ENCODE measurements at places on chromosomes 5 and 9.

- no peak for DNase-seq
These were observed 319.2 kb downstream of the GADD45G start for GRCh38 chr9:89923961-89924504.

GRCh38 chr9:76882686-76883085 lies 23.2 kb downstream of the PRUNE2 start:
- no peak for DNase-seq

GRCh38 chr9:81609782-81610739 lies 79.3 kb downstream of the TLE1 start:
- no peak for DNase-seq

GRCh38 chr9:99351647-99352046 lies 129.6 kb downstream of the SEC61B start:
- no peak for DNase-seq

GRCh38 chr5:59769832-59770231 lies 123.7 kb downstream of the PDE4D start:
- no peak for DNase-seq

- no peak for DNase-seq
These were observed 10.3 kb downstream of the ACTL7B start for GRCh38 chr9:108845507-108845906.

- no peak for DNase-seq
These were observed 218.9 kb downstream of the DIRAS2 start for GRCh38 chr9:90423661-90424193.

DNA sequence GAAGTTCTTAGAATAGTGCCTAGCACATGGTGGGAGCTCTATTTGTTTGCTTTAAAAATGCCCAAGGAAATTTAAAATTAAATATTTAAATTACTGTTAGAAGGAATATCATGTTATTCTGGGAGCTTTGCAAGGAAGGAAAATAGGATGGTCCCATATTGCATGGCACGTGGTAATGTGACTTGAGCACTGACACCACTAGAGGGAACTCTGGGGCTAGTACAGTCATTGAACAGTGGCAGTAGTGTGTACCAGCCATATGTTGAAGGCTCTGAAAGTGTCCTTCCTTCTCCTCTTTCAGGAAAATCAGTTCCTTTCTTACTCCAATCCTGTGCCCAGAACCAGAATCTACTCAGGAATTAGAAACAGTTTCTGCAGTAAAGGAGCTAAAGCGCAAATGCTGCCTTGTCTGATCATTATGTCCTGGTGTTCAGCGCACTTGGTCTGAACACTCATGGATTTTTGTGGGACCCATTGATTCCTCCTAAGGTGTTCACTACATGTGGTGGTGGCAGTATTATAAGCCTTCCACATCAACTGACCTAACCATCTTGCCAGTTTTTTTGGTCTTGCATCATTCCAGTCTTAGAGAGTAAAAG lies 54.1 kb downstream of the GDA start:
- no peak for DNase-seq

DNA sequence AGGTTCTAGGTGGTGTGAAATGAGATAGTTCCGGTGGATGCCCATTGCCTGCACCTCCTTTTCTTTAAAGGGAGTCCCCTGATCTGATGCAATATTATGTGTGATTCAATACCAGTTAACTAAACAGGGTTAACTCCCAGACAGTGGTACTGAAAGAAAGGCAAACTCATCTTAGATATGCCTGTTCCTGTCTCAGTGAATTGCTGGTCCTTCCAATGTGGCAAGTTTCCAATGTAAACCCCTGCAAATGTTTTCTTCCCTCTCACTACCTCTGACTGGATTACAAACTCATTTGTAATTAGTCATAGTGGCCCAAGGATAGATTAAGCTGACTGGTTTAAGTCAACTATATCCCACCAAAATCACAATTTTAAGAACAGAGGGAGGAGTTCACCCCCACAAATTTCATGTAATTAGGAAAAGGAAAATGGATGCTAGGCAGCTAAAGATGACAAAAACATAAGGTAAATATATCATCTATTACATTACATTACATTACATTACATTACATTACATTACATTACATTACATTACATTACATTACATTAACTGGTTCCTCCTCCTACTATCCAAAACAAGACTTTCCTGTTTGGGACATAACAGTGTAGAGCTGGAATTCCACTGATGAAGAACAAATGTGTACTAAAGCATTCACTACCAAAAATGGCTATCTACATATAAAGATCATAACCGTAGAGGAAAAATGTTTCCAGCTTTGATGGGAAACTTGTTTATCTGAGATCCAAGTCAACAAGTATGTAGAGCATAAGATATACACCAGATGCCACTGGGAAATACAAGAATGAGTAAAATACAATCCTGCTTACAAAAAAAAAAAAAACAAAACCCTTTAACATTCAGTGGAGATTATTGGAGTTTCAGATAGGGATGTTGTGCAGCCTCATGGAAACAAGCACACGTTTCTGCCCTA lies 121.5 kb upstream of the SNX2 start:
- no peak for DNase-seq

GRCh38 chr9:129774791-129775447 lies 22.1 kb upstream of the PTGES start:
- no peak for DNase-seq

DNA sequence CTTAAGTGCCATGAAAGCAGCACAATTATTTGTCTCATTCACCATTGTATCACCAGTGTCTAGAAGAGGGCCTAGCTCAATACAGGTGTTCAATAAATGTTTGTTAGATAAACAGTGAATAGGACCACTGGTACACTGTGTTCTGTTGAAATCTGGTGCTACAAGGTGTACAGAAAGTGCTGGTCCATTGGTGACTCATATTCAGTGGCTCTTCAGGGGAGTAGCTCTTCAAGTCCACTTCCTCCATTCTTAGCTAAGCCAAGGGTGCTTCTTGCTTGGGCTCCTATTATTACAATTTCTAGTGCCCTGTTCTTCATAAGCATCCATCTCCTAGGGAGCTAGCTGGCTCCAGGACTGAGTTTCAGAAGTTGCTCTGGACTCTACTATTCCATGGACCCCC lies 6.4 kb upstream of the FCHO2 start:
- no peak for DNase-seq

GRCh38 chr5:153552886-153553285 lies 62.4 kb downstream of the GRIA1 start:
- DNase-seq: no peak

GRCh38 chr9:101028346-101029314 lies at the start of gene PLPPR1:
Gene PLPPR1, plus strand, starts transcription at chr9:101028727.
- no peak for DNase-seq

DNA sequence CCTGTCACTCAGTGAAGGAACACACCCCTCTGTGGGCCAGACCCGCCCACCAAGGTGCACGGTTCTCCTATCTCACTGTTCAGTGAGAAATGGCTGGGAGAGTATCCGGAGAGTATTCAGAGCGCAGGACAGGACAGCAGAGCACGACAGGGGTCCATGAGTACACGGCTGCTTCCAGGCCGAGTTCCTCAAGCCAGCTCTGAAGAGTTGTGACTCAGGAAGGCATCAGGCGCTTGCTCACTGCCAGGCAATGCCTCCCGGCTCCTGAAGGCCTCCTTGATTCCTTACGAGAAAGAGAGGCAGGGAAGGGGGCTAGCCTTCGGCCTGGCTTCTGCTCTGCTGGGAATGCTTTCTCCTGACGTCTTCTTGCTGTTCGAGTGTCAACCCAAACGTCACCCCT lies 132.1 kb upstream of the PPP1R26 start:
- no peak for DNase-seq

GRCh38 chr5:93596310-93596675 lies 13.3 kb downstream of the NR2F1 start:
- no peak for DNase-seq

GRCh38 chr5:119022017-119022745 lies 33.8 kb upstream of the DTWD2 start:
- no peak for DNase-seq

GRCh38 chr5:114010362-114010761 lies 351.5 kb upstream of the KCNN2 start:
- no peak for DNase-seq

- no peak for DNase-seq
These were observed 5.4 kb downstream of the ELL2 start for GRCh38 chr5:95956021-95956899.

DNA sequence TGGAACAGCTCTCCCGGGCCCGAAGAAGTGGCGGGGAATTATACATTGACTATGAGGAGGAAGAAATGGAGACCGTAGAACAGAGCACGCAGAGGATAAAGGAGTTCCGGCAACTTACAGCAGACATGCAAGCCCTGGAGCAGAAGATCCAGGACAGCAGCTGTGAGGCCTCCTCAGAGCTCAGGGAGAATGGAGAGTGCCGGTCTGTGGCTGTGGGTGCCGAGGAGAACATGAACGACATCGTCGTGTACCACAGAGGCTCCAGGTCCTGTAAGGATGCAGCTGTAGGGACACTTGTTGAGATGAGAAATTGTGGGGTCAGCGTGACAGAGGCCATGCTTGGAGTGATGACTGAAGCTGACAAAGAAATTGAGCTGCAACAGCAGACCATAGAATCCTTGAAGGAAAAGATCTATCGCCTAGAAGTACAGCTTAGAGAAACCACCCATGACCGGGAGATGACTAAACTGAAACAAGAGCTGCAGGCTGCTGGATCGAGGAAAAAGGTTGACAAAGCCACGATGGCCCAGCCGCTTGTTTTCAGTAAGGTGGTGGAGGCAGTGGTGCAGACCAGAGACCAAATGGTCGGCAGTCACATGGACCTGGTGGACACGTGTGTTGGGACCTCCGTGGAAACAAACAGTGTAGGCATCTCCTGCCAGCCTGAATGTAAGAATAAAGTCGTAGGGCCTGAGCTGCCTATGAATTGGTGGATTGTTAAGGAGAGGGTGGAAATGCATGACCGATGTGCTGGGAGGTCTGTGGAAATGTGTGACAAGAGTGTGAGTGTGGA lies 129.5 kb upstream of the DMRT1 start:
- DNase-seq: no peak

DNA sequence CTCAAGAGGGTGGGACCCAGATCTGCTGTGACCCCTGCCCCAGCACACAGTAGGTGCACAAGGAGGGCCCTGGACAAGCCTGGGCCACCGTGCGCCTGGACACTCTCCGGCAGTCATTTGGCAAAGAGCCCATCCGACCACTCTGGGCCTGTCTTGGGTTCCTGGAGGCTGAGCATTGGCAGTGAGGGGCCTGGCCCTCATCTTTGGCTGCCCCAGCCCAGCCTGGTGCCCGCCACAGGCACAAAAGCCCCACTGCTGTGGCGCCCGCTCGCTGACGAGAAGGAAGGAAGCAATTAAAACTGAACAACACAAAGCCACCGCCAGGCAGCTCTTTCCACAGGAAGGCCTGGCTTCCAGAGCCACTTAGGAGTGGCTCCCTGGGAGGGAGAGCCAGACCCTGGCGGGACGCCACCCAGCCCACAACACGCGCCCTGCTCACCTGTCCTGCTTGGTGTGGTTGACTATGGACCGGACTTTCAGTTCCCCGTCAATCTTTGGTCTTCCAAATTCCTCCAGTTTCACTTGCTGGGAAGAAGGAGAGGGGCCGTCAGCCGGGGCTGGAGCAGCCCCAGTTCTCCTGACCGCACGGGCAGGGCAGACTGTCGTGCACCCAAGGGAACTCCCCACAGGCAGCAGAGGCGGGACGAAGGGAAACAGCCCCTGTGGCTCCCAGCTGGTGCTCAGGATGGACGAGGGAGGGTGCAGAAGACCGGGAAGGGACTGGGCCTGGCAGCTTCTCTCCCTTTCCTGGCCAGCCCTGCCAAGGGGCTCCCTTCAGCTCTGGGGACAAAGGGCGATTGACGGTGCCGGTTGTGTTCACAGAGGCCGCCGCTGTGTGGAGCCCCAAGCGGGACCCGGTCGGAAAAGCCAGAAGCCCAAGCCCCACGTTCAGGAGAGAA lies 50.9 kb upstream of the SARDH start:
- no peak for DNase-seq

- DNase-seq: peak; percentile 97
These were observed 55.3 kb downstream of the ZNF366 start for GRCh38 chr5:72451741-72452505.

- DNase-seq: no peak
These were observed 85.5 kb downstream of the DTWD2 start for GRCh38 chr5:118902656-118903438.

DNA sequence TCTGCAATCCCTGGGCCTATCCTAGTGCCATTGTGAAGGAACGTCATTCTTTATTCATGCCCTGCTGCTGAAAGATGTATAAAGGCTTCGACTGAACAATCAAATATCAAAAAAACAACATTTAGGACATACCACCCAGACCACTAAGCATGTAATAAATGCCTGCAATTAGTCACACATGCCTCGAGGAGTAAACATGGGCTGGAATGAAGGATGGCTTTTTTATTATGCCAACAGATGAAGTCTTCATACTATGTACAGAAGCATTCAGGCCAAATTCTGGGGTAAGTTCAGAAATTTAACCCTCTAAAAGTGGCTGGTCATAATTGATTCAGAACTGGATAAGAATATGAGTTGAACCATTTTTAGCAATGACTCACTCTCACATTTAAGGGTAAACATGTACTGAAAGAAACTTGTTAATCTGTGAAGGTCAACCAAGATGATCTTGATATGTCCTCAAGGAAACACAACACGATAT lies 38.1 kb downstream of the FAM240B start:
- DNase-seq: no peak

DNA sequence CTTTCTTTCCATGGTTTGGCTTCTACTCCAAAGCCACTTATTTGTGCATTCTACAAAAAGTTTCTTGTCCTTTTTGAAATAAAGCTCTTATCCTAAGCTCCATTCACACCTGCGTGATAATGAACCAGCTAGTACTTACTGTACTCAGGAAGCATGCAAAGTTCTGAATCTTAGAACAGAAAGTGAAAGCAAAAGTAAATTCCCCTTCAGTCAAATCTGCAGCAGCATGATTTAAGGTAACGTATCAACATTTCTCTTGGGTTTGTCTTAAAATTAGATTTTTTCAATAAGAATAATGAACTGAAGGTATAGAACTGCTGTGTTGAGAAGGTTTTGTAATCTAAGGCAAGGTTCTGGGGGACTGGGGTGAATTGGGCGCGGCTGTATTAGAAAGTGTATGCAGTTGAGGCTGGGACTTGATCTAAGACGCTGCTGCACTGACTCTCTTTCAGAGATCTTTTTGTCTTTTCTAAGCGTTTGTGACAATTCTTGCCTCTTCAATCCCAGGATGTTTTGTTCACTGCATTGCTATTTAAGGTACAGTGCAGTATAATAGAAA lies at the start of gene ERAP2:
TSS of gene ERAP2 (plus strand) at position 209 of the 559 bp plus-strand sequence. CDS start 3,186 bp downstream, outside the sequence.
- no peak for DNase-seq

- DNase-seq: no peak
These were observed 16.1 kb downstream of the SV2C start for GRCh38 chr5:76099286-76099702.

DNA sequence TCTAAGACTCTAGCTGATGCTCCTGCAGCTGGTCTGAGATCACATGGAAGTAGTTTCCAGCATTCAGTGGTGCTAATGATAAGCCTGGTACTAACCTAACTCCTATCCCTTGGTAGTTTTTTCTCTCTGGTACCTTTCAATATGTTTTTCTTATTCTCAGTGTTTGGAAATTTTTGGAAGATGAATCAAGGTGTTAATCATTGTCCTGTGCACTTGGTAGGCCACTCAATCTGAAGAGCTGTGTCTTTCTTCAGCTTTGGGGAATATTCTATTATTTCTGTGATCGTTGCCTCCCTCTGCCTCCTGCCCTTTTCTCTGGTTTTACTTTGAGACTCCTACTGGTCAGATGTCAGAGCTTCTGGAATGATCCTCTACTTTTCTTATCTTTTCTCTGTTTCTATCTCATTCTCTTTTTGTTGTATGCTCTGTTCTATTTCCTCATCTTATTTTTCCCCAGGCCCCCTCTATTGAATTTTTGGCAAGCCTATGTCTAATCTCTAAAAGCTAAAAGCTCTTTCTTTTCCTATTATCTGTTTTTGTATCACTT lies 136.8 kb downstream of the APBA1 start:
- DNase-seq: no peak

GRCh38 chr5:91211997-91212713 lies 171.0 kb downstream of the ARRDC3 start:
- DNase-seq: no peak

- DNase-seq: no peak
These were observed 31.8 kb upstream of the POU4F3 start for GRCh38 chr5:146306838-146307237.

Data from forelimb muscle (tissue), 1 donor.